ENCODE measurements at places on chromosomes 16 and 17.

GRCh38 chr16:19137201-19138128 is 23.7 kb downstream of the ITPRIPL2 start:
- peak; percentile 62 for DNase-seq

GRCh38 chr16:17350207-17350606 is 120.6 kb downstream of the XYLT1 start:
- no peak for DNase-seq

DNA sequence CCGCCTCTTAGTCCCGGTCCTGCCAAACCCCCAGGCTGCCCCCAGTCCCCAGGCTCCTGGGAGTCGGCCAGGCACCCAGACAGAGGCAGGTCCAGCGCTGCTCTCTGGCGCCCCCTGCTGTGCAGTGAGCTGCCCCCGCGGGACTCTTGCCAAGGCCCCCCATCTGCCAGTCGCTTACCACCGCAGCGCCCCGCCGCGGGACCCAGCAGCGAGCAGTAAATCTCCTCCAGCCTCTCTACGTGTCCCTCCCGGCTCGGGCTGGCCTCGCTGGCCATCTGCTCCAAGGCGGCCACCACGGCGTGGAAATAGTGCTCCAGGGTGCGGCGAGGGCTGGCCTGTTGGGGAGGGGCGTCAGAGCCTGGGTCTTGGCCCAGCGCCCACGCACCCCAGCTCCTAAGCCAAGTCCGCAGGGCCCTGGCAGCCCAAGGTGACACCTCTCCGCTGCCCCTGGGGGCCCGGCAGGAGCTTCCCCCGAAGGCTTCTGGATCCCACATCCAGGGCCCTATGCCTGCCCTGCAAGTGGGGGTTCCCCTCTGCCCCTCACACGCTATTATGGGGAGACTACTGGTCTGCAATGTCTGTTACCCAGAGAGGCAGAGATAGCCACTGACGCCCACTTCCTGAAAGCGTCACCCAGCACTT is 33.7 kb upstream of the MFSD6L start:
- no peak for DNase-seq

- peak; percentile 40 for DNase-seq
Observed at GRCh38 chr17:17042851-17043460, 699 bp downstream of the MPRIP start.

DNA sequence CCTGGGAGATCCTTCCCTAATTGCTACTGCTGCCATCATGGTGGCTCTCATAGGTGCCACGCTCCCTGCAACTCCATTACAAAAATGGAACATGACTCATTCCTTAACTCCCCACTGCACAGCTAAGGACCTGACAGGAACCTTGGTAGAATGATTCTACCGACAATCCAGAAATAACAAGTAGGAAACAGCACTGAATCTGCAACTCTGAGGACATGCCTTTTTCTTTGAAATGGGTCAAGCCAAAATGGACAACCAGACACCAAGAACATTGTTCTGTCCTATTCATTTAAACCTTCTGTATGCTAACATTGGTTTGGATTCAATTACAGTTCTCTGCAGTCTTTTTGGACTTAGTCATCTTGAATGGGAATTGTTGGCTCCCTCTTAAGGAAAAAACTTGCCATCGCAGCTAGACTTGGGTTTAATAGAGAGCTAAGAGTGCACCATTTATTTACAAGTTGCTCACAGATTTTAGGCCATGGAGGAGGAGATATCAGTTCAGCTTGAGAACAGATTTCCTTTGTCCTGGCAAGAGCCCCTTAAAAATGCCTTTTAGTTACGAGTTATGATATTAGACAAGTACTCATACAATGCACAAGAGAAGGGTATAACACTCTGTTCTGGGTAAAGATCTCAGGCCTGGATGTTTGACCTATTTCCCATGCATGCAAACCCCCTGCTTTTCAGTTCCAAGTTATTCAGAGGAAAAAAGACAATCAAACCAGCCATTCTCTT is 20.9 kb upstream of the NSRP1 start:
- peak; percentile 75 for DNase-seq

DNA sequence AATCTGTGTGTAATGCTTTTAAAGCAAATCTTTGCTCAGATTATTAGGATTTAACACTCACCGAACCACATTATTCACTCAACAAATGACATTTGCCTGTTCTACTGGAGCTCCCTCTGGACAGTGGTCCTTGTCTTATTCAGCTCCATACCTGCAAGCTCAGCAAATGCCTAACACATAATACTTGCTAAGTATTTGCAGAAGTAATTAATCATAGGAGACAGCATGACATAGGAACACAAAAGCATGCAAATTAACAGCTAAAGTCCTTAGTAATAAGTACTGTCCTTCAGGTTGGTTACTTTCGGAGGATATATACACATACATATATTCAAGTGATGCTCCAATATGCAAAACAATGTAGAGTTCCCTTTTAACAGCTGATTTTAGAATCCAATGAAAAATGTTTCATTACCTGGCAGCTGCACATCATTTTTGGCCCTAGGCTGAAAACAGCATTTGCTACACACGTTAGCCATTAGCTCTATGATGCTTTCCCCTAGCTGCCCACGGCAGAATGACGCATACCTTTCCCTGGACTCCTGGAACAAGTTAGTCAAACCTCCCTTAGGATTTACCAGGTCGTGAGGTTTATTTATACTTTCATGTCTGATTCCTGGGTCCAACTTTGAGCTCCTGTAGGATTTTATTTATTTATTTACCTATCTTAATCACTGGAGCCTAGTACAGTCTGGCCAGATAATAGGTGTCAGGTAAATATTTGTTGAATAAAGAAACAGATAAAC is 8.6 kb downstream of the BRD7 start:
- peak; percentile 25 for DNase-seq

DNA sequence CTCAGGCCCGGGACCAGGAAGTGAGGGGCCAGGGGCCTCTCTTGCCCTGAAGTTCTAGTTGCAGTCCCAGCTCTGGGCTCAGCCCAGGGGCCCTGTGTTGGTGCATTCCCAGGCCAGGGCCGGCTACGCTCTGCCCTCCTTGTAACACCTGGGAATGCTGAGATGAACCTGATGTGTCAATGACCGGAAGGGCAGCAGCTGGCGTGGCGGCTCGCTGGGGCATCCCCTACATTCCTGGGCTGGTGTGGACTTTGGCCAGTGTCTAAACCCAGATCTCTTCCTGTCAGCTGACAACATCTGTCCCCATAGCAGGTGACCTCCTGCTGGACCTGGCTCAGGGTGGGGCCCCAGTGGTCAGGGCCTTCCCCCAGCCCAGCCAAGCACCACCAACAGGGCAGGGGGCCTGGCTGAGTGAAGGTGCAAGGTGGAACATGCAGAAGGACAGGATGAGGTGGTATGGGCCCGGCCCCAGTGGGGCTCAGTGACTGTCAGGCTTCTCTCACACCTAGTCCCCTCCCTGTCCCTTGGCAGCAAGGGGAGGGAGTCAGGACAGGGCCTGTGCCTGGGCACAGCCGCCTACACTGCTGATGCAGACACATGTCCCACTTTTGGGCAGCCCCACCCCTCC is 15.9 kb downstream of the FAM83G start:
- DNase-seq, result no peak

DNA sequence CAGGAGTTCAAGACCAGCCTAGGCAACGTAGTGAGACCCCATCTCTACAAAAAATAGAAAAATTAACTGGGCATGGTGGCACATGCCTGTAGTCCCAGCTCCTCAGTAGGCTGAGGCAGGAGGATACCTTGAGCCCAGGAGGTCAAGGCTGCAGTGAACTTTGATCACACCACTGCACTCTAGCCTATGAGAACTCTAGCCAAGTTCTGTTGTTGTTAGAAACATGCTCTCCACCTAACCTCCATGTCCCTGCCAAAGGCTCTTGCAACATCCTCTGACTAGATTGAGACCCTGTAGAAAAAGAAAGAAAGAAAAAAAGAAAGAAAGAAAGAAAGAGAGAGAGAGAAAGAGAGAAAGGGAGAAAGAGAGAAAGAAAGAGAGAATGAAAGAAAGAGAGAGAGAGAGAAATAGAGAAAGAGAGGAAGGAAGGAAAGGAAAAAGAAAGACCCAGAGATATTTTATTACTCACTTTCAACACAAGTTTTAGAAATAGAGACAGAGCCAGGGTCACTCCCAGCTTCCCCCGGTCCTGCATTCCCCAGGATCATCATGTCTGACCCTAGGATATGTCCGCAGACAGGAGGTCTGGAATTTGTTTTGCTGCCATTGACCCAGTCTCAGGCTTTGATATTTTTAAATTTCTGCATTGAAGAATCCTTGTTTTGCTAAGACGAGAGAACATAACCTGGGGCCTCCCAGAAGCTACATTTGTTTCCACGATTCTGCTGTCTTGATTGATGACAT is 376.5 kb upstream of the CDH5 start:
- DNase-seq, result no peak

DNA sequence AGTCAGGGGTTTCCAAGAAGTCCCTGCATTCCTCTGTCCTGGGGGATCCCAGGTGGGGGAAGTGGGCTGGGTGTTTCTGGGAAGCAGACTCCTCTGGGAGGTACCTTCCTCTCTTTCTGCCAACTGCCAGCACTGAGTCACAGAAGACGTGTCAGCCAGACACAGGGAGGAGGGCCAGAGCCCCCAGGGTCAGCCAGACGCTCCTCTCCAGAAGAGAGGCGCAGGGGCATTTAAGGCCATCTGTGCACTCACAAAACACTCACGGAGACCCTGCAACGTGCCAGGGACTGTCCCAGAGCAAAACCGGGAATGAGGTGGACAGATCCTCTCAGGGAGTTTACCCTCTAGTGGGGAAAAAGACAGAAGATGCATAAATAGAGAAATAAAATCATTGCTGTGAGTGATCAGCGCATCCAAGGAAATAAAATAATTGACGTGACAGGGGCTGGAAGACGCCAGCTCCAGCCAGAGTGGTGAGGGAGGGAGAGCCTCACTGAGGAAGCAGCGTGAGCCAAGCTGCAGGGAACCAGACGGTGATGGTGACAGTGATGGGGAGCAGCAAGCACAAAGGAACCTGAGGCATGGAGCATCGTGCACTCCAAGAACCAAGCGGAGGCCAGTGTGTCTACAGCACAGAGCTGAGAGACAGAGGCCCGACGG is 105.4 kb downstream of the ZNF423 start:
- no peak for DNase-seq

DNA sequence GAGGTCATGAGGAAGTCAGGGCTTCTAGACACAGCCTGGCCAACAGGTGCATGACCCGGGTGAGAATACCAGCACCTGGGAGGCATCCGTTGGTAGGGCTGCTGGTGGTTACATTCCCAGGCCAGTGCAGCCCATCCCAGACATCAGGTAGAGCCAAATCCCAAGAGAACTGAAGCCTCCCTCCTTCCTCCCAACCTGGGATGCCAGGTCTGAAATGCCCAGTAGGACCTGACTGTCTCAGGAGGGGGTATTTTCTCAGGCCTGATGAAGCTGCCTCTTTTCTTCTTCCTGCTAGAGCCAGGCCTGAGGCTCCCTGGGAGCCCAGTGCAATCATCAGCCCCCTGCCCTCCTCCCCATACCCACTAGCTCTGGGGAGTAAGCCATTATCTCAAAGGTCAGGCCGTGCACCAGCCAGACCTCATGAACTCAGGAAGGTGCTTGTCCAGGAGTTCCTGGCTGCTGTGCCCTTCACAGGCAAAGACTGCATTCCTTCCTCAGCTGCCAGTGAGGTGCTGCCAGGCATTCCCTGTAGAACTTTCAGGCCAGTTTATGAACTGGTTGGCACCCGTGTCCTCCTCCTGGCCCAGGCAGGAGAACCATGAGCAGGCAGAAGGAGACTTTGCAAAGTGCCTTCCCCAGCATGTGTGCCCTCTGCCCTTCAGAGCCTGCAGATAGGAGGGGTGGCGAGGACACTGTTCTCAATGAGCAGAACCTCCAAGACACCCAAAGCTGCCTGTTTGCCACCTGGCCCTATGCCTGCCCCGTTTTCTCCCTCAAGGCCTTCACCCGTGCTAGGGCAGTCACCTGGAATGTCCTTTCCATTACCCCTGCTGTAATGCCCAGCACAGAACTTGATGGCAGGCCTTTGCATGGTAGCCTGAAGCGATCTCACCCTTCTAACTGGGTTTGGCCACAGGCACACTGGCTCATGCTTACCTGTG is 7.6 kb downstream of the TBX2 start:
- no peak for DNase-seq
